ENCODE measurements at places on chromosomes 2 and 18.

DNA sequence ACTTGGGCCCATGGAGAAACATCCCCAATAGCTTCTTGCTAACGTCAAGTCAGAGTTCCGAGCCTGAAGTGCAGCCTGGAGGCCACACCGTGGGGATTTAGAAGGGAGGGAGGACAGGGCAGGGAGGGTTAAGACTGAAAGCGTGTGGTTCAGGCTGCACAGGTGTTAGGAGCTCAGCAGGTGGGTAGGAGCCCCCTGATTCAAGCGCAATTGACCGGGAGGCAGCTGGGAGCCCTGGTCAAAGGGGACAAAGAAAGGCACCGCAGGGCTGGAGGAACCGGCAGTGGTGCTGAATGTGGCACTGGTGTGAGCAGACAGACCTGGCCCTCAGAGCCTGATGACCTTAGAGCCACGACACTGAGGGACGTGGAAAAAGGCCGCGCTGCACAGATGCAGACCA is 149.6 kb downstream of the TMEM18 start:
- DNase-seq, result no peak

GRCh38 chr2:191629976-191630712 is 47.8 kb upstream of the NABP1 start:
- DNase-seq, result no peak

- DNase-seq, result no peak
Observed at GRCh38 chr2:183011743-183012142, 26.5 kb downstream of the NCKAP1 start.

- no peak for DNase-seq
Observed at GRCh38 chr2:31216734-31217133, 581 bp downstream of the CAPN14 start.

GRCh38 chr2:103293067-103293741 is 531.4 kb downstream of the TMEM182 start:
- DNase-seq, result no peak

DNA sequence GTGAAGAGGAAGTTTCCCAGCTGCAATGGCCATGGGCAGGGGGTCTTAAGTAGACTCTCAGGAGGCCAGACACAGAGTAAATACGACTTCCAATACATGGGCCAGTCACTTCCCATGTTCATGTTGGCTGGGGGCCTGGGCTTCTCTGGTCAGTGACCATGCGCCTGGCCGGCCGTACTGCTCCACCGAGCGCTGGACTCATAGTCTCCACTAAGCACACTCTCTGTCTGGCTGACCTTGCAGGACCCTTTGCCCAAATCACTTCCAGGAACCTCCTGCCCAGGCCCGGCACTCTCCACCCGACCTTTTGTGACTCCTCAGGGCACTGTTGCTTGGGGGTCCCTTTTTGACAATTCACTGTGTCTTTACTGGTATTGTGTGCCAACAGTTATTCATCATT is 69.3 kb downstream of the SOWAHC start:
- DNase-seq, result no peak

- no peak for DNase-seq
Observed at GRCh38 chr2:47073217-47073616, 81.9 kb downstream of the STPG4 start.

DNA sequence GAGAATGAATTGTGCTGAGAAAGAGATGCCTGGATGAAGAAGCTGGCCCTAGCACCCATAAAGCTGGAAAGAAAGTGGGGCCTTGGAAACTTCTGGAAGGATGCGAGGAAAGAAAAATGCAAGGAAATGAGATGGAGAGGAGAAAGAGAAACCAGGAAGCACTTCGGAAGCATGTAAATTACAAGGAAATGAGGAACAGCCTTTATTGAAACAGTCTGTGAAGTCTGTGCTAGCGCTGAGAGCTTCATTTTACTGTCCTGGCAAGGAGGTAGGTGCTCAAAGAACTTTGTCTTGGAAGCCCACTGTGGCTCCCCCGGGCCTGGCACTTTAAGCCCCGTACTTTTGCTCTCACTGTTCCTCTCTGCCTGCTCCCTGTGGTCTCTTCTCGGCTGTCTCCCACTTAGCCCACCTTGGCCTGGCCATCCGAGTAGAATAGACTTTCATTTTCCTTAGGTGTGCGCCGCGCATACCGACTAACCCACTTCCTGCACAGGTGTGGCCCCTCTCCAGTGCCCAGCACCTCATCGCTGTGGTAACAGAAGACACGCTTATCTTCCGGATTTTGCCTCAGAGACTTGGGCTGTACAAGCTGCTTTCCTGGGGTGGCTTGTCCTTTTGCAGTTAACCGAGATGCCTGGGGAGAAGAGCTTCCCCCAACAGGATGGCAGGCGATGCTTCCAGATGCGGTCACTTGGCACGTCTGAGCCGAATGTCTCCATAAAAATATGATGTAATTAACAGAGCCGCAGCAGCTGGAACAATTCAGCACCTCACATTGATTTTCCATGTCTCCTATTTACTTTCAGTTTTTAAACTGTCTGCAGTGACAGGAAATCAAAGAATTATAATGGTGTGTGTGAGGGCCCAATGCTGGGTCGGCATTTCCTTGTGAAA is 199.6 kb downstream of the HRH4 start:
- peak; percentile 42 for DNase-seq

DNA sequence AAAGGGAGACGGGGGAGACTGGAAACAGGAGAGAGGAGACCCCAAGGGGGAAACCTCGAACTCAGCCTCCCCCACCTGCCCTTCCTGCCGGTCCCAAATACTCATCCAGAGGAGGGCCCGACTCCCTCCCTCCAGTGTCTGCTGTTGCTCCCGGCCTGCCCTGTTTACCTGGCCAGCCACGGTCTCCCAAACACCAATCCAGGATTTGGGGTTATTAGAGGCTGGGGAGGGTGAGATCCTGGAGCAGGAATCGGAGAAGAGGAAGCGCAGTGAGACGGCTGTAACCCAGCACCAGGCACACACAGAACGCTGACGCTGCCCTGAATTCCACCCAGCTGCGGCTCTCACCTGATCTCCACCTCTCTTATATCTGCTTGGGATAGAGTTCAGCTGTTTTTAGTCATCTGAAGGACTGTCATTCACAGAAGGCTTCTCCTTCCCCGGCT is 213.0 kb downstream of the TNS1 start:
- no peak for DNase-seq

DNA sequence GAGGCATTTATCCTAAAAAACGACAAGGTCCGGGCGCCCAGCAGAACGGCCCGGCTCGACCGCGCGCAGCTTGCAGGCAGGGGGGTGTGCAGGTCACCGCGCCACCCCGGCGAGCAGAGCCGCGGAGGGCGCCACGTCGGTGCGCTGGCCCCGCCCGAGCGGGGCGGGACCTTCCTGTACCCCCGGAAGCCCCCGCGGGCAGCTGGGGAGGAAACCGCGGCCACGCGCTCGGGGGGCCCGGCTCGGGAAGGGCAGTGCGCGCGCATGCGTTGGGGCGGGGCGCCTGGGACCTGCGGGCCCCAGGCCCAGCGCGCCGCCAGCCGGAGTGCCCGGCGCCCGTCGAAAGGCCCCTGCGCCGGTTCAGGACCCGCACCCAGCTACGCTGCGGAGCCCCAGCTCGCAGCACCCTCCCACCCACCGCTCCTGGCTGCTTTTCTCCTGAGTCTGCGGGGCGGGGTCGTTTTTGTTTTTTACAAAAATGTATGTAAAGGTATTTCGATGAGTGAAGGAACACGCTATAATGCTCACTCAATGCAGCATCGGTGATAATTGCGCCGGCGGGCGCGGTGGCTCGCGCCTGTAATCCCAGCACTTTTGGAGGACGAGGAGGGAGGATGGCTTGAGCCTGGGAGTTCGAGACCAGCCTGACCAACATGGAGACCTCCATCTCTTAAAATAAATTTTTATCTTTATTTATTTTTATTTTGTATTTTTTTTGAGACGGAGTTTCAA is 47.7 kb upstream of the POMC start:
- peak; percentile 82 for DNase-seq

GRCh38 chr2:179773986-179774385 is 87.4 kb downstream of the ZNF385B start:
- no peak for DNase-seq

- DNase-seq, result no peak
Observed at GRCh38 chr2:205751569-205752031, 69.3 kb downstream of the NRP2 start.

DNA sequence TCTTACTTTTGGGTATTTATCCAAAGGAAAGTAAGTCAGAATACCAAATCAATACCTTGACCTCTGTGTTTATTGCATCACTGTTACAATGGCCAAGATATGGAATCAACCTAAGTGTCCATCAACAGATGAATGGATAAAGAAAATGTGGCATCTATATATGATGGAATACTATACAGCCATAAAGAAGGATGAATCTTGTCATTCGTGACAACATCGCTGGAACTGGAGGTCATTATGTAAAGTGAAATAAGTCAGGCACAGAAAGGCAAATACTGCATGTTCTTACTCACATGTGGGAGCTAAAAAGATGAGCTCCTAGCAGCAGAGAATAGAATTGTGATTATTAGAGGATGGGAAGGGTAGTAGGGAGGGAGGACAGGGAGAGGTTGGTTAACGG is 34.6 kb downstream of the LCT start:
- DNase-seq, result no peak

GRCh38 chr2:121075006-121075551 is 209.9 kb downstream of the TFCP2L1 start:
- DNase-seq, result no peak

DNA sequence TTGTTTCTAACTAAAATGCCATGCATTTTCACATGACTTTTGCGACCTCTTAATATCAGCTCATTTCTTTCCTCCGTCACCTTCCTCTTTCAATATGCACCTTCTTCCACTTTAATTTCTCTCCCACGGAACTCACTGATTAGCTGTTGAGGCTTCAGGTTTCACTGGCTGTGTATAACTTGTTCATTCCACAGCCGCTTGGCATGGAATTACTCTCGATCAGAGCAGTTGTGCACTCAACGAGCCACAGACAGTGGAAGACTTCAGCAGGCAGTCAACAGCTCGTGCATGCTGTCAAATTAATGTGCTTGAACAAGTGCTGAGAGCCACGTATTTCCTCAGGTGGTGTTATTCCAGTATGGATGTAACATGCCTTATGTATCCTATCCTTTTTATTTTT is 491.2 kb upstream of the DDX18 start:
- no peak for DNase-seq

DNA sequence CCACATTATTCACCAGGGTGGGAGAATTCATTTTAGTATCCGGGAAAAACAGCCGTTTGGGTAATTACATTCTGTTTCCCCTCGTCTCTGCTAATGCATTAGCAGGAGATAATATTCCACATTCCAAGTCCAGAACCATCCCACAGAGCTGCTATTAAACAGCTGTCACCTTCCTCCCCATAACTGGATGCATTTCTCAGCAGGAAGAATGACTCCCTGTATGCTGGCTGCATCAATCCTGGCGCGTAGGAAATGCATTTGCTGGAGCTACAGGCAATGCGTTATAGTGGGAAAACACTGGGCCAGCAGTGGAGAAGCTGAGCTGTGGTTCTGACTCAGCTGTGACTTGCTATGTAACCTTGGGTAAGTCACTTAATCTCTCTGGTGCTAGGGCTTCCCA is 246.0 kb downstream of the CLIP4 start:
- DNase-seq, result no peak

DNA sequence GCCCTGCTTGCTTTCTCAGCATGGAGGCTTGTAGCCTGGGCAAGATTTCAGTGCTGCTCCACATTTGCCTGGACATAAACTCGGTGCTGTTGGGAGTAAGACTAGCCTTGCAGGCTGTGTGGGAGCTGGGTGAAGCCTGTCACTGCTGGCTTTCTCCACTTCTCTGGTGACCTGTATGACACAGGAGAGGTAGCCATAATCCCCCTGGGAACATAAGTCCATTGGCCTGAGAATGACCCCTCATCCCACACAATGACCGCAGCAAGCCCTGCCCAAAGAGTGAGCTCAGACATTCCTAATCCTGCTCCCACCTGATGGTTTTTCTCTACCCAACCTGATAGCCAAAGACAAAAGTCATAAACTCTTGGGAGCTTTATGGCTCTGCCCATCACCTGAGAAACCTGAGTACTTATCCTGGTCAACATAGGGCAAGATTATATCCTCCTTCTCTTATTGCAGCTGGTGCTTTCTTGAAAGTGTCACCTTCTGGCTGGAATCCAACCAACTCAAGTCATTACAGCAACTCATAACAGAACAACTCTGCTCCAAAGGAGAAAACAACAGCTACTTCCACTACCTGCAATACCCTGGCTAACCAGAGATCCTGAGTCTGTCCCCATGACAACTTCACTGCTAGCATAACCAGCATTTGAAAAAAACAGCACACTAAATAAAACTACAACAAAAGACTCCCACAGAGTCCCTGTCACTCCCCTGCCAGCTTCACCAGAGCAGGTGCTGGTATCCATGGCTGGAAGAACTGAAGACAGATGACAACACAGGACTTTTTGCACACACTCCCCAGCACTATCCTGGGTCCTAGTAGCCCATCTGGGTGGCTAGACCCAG is 834.4 kb upstream of the DDX18 start:
- no peak for DNase-seq

DNA sequence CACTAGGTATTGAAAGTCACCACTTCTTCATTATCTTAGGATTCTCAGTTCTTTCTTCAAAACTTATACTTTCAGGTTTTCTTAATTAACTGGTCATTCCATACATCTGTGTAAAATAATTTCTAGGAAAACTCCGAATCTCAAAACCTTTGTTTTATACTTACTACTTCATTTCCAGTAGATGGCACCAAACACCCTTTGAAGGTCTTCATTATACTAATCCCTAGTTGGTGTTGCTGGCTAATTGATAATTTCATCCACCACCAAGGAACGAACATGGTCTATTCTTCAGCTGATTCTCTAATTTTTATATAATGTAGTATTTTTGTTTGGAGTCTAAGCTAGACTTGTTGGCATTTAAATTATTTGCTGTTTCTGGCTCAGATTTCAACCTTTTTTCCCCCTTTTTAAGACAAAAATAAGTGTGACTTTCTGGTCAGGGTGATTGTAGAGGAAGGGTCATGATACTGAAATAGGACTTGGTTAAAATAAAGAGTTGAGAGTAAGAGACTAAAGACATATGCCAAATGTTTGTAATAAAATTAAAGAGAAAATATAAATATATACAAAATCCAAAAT is 2.8 kb upstream of the MXD1 start:
- no peak for DNase-seq

DNA sequence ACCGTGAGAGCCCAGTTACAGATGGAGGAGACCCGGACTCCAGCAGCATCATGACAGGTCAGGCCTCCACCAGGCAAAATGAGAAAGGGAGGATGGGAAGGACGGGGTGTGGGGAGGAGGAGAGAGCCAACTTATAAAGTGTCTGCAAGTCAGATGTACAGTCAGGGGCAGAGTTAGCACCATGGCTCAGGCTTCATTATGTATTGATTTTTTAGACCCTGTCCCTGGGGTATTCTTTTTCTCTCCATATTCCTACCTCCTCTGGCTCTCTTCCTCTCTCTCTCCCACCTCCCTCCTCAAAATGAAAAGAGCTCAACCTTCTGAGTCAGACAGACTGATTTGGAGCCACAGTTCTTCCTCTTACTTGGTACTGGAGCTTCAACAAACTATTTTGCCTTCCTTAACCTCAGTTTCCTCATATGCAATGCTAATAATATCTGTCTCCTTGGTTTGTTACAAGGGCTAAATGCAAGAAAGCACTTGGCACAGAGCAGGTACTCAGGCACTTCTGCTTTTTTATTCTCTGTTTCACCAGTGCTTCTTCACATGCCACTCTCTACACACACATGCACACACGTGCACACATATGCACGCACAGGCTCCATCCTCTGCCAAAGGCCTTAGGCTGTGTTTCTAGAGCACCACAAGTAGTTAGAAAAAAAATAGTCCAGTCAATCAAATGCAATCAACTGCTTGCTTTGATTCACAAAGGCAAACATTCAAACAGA is 92.3 kb upstream of the PKDCC start:
- no peak for DNase-seq

Data from left colon (tissue), 2 donors.